ENCODE measurements at places on chromosomes 6 and 20.

DNA sequence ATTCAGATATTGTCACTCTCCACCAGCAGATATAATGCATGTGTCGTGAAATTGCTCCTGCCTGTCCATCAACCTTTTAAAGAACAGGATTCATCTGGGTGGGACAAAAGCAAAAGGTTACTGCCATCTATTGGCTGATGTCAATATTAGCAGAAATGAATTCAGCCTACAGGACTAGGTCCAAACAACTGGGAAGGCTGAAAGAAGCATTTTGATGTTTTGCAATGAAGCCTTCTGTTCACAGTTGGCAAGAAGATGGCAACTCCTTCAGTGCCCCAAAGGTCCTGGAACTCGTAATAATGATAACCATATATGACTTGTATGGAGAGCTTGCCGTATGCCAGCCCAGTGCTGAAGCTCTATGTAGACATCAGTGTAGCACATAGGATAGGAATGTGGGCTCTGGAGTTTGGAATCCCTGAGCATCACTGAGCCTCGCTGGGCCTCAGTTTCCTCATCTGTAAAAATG is 7.5 kb downstream of the BCAS1 start:
- DNase-seq, result peak; percentile 66

DNA sequence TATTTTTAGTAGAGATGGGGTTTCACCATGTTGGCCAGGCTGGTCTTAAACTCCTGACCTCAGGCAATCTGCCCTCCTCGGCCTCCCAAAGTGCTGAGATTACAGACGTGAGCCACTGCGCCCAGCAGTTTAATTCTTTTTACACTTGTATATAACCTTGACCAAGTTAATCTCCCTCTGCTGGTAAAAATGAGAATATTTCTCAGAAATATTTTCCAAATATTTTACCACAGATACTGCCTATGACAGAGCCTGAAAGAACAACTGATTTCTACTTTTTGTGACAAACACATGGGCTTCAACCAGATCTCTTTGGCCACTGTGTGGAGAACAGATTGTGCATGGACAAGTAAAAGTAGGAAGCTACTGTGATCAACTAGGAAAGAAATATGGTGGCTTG is 21.2 kb upstream of the NHSL1 start:
- DNase-seq, result peak; percentile 28

DNA sequence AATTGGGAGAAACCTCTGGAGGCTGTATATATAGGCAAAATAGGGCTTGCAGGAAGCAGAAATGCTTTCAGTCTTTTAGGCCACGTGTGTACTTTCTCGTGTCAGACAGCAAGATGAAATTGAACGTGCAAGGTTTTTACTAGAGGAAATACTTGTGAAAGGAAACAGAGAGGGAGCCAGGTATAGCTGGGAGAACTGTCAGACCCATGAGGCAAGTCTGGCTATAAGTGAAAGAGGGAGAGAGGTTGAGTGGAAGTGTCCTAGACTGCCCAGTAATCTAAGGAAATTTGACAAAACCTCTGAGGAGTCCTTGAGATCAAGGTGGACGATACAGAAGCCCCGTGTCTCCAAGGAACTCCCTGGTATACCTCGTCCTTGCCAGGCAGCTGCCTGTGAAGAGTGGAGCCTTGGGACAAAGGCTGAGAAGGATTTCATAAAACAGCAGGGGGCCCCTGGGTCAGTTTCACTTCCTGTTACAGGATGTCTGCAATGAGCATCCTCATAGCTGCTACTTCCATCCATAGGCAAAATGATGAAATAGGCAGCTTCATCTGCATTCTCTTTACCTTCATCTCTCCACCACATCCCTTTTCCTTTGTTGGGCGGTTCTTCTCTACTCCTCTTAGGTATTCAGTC is 114.4 kb upstream of the MAP3K7 start:
- peak; percentile 77 for DNase-seq

GRCh38 chr6:163170294-163170883 is 244.1 kb upstream of the QKI start:
- peak; percentile 61 for DNase-seq

GRCh38 chr6:79240509-79240908 is 6.0 kb upstream of the HMGN3 start:
- DNase-seq, result no peak

DNA sequence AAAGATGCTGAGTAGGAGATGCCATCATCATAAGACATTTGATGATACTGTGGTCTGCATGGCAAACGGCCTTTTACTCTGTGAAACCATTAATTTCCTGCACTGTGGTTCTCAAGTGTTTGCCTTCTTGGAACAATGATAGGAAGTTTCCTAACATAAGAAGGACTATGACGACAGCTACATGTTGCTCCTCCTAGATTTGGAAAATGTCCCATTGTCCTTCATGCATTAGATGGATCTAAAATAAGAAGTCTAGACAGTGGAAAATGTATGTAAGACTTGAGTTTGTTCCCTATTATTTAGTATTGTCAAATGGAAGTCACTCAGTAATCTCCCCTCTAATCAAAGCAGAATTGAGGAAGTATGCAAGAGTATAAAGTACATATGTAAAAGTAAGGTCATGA is 98.5 kb upstream of the TMEM170B start:
- DNase-seq, result peak; percentile 26

- no peak for DNase-seq
These were observed 8.4 kb upstream of the EPB41L1 start for GRCh38 chr20:36145877-36146707.

- no peak for DNase-seq
These were observed 31.4 kb upstream of the GSTA4 start for GRCh38 chr6:53026526-53026925.

DNA sequence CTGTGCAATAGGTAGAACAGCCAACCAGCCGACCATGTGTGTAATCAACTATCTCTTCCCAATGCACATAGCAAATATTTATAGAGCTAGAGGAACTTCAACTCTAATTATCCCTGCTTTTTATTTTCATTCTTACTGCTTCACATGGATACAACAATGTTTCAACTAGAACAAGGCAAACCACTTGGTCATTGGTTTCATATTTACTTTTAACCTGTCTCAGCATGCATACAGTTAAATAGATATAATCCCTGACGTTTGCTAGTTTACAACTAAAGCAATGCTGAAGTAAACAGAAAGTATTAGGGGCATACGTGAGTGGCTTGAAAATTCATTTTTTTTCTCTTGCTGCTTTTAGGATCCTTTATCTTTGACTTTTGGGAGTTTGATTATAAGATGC is 318.5 kb upstream of the MAP3K7 start:
- no peak for DNase-seq

DNA sequence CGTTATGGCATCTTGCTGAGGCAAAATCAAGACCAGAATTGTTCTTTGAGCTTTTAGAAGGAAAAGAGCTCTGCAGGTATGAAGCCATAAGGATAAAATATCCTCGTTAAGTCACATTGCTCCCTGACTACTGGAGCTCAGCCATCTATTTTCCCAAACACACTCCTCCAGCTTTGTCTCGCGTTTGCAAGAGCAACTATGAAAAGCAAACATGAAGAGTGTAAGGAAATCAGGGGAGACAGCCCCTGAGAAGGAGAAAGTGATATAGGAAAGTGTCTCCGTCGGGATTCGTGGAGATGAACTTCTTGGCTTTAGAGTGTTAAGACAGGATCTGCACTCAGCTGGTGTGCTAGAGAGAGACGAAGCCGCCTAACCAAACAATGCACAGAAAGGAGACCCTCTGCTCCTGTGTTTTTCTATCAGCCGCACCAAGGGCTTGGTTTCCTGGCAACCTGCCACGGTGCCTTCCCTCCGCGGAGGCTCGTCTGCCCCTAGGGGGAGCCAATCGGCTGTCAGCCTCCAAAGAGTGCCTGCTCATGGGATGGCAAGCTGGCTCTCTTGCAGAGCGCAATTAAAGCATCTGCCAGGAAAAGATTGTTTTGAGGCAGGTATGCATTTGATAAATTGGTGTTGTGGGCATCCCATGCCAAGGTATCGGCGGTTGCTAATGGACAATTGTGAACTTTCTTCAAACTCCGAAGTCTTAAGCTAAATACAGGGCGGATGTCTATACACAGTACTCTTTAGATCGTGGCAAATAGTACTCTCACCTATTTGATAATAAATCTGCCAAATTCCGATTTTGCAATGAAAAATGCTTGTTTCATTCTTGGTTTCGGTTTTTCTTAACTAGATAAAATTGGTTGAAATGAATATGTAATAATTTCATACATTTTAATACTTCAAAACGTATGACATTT is 603.2 kb downstream of the RNF144B start:
- DNase-seq, result peak; percentile 63

GRCh38 chr6:98678481-98678880 is 155.9 kb upstream of the POU3F2 start:
- DNase-seq, result no peak

DNA sequence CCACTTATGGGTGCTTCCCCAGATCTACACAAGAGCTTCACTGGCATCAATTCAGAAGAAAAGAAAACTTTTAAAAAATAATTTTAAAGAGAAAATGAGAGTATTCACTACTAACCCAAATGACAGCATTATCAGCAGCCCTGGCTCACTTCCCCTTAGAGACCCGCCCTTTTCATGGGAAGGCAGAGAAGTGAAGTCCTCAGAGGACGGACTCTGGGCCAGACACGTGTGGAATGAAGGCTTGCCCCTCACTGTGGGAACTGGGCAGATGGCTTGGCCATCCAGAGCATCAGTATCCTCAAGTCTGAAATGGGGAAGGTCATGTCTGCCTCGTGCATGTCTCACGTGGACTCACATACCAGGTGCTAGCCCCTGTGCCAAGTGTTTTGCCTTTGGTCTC is 63.5 kb downstream of the JAG1 start:
- no peak for DNase-seq

DNA sequence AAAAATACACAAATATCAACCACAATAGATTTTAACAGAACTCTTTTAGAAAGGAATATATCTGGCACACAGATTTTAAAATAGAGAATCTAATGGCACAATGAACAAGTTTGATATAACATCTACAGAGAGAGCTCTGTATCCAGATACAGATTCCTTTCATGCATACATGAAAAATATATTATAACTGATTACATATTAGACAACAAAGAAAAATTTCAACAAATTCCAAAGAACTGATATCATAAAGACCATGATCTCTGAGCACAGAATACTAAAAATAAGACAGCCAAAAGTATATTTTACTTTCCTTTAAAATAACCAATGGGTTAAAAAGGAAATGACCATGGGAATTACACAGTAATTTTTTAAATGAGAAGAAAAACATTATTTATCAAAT is 74.1 kb upstream of the MAP7 start:
- no peak for DNase-seq

DNA sequence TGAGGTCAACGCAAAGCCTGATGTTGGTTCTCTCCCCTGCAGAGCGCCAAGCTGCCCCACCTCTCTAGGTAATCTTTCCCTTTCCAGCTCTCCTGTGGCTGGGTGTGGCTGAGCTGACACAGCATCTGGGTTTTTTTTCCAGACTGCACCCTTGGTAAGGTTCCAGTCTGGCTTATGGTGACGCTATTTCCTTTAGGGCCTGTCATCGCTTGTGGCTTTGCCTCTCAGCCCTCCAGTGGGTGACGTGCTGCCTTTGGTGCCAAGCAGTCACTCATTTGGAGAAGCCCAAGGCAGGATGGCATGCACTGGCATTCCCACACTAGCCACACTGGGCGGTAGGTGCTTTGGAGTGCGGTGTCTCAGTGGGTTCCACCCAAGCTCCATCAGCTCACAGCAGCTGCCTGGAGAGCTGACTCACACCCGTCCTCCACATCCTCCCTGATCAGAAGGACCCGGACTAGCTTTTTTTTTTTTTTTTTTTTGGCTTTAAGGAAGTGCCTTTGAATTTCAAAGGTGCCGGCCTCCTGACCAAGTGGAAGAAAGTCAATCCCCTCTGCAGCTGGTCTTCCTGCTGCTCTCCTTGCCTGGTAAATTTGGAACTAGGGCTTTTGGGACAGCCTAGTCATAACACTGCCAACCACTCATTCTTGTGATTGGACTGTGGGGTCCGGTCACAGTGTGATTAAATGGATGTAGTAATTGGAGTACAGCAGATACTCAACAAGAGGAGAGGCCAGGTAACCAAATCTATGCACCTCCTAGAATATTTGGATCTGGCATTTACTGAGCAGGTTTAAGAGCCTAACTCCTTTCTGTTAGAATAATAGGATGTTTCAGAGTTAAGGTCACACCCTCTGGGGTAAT is 153.6 kb downstream of the CD83 start:
- DNase-seq, result peak; percentile 43
